Transverse colon (tissue), 4 donors: ENCODE measurements at places on chromosomes 1 and 21.
A peak's percentile ranks its signal among the peaks of the same experiment; 100 is the strongest.

DNA sequence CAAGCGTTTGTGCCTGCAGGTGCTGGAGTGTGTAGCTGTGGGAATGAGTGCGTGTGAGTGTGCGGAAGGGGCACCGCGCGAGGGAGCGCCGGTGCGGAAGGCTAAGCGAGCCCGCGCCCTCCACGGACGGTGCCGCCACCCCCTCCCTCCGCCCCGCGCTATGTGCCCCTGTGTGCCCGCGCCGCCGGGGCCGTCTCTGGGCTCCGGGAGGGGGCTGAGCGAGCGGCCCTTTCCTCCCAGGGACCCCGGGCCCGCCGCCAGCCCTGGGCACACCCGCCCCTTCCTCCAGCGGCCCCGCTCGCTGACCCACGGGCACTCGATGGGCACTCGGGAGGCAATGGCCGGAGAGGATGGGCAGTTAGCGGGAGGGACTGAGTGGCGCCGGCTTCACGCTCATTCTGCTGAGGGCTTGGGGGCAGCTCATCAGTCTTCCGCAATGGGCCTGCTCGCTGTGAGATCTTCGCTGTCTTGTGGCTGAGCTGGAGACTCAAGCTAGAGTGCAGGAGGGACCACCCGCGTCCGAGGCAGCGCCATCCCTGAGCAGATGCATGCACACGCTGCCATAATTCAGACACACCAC is 8.6 kb upstream of the ADGRB2 start:
- H3K27ac ChIP-seq: no peak overlapping the region
- no peaks in the 10 kb centered on the region for H3K36me3 ChIP-seq
- peaks cover 13% of the 10 kb centered on the region for H3K4me1 ChIP-seq
- peak overlapping the region; percentile 7 for H3K4me3 ChIP-seq

- no peak overlapping the region for H3K4me3 ChIP-seq
- H3K36me3 ChIP-seq: no peaks in the 10 kb centered on the region
- no peak for DNase-seq
- no peaks in the 10 kb centered on the region for H3K4me1 ChIP-seq
- no peak overlapping the region for H3K27ac ChIP-seq
Observed at GRCh38 chr21:23601549-23601948, 2005.7 kb downstream of the MRPL39 start.

- no peak for DNase-seq
- H3K4me3 ChIP-seq: no peak overlapping the region
- no peaks in the 10 kb centered on the region for H3K36me3 ChIP-seq
- H3K4me1 ChIP-seq: no peaks in the 10 kb centered on the region
Observed at GRCh38 chr1:210104103-210104502, 128.5 kb upstream of the SERTAD4 start.

GRCh38 chr1:156464335-156464734 is 36.2 kb downstream of the MEF2D start:
- peaks cover 8% of the 10 kb centered on the region for H3K4me1 ChIP-seq
- H3K27ac ChIP-seq: peak overlapping the region; percentile 70
- no peak overlapping the region for H3K4me3 ChIP-seq

DNA sequence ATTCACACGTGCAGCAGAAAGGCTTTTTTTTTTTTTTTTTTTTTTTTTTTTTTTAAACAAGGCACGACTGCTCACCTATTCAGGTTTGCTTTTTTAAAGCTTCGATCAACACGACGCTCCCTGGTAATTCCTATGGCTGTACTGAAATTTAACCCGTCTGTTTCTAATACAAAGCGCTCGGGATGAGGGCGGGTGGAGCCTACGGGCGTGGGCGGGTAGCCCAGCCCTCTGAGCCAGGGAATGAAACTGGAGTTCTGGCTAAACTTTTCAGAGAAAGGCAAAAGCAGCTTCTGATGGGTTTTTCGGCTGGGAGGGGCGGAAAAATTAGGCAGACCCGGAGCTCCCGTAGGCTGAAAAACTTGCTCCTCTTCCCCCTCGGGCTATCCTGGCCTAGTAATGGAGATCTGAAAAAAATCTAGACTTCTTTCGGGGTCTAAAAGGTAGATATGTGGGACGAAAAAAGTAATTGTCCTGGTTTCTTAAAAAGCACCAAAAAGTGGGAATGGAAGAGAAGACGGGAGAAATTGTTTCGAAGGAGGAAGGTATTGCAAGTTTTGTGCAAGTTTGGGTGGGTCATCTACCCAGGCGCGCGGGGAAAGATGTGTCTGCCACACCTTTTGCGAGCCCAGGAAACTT is 7.4 kb downstream of the NR5A2 start:
- H3K27me3 ChIP-seq: peaks cover 86% of the 10 kb centered on the region
- peak overlapping the region; percentile 32 for H3K4me3 ChIP-seq
- H3K36me3 ChIP-seq: no peaks in the 10 kb centered on the region
- H3K27ac ChIP-seq: peak overlapping the region; percentile 81
- peak; percentile 68 for DNase-seq

DNA sequence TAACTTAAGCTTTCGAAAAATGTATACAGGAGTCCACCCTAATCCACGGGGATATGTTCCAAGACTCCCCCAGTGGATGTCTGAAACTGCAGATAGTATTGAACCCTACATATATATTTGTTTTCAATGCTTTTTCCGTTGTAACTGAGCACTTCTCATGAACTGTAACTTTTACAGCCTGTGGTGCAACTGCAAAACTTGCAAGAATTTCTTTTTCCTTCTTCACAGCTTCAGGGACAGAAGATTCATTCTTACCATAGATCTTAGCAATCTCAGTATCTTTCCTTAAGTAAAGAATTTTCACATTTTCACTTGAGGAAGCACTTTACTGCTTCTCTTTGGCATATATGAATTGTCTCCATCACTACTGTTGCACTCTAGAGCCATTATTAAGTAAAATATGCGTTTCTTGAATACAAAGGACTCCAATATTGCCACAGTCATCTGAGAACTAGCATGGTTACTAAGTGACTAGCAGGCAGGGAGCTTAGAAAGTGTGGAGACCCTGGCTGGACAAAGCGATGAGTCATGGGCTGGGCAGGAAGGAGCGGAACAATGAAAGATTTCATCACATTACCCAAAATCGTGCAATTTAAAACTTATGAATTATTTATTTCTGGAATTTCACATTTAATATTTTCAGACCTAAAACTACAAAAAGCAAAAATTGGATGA is 14.1 kb downstream of the DPYD start:
- H3K4me1 ChIP-seq: no peaks in the 10 kb centered on the region
- H3K36me3 ChIP-seq: no peaks in the 10 kb centered on the region
- H3K27ac ChIP-seq: peak overlapping the region; percentile 13
- DNase-seq: no peak
- no peak overlapping the region for H3K4me3 ChIP-seq
- H3K27me3 ChIP-seq: no peaks in the 10 kb centered on the region

DNA sequence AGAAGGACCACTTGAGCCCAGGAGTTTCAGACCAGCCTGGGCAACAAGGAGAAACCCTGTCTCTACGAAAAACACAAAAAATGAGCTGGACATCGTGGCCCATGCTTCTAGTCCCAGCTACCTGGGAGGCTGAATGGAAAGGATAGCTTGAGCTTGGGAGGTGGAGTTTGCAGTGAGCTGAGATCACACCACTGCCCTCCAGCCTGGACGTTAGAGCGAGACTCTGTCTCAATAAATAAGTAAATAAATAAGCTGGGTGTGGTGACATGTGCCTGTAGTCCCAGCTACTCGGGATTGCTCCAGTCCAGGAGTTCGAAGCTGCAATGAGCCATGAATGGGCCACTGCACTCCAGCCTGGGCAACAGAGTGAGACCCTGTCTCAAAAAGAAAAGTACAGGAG is 3.6 kb downstream of the AKR1A1 start:
- no peak overlapping the region for H3K4me3 ChIP-seq
- peaks cover 29% of the 10 kb centered on the region for H3K4me1 ChIP-seq
- H3K27ac ChIP-seq: no peak overlapping the region

GRCh38 chr21:38477226-38477625 is 21.1 kb downstream of the ERG start:
- H3K27me3 ChIP-seq: peaks cover 9% of the 10 kb centered on the region
- H3K4me3 ChIP-seq: no peak overlapping the region
- no peak overlapping the region for H3K27ac ChIP-seq
- no peaks in the 10 kb centered on the region for H3K36me3 ChIP-seq
- no peak for DNase-seq
- peaks cover 7% of the 10 kb centered on the region for H3K4me1 ChIP-seq

DNA sequence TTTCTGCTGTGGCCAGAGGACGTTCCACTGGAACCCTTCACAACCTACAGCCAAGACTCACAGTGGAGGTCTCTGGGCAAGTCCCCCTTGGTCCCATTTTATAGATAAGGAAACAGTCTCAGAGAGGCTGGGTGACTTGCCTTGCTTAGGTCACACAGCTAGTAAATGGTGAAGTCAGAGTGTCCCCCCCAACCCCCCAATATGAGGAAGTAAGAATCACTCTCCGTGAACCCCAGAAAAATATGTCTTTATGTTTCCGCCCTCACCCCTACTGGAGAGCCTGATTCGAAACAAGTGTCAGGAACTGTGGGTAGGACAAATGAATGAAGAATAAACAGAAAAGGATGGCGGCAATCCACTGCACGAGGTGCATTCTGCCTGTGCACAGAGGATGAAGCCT is 56.7 kb downstream of the H3-3A start:
- no peak overlapping the region for H3K27ac ChIP-seq
- H3K4me3 ChIP-seq: no peak overlapping the region
- H3K36me3 ChIP-seq: no peaks in the 10 kb centered on the region
- no peak for DNase-seq

DNA sequence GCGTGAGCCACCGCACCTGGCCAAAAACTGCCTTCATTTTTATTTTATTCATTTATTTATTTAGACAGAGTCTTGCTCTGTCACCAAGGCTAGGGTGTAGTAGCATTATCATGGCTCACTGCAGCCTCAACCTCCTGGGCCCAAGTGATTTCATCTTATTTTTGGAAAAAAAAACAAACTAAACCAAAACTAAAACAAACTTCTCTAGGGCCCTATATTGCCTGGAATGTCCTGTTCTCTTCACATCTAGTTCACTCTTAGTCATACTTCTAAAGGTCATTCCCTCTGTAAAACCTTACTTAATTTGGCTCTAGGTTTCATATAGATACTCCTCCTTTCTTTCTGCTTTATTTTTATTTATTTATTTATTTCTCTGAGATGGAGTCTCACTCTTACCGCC is 15.6 kb downstream of the RPS27 start:
- no peaks in the 10 kb centered on the region for H3K27me3 ChIP-seq
- no peaks in the 10 kb centered on the region for H3K36me3 ChIP-seq
- no peak for DNase-seq
- no peak overlapping the region for H3K27ac ChIP-seq
- no peak overlapping the region for H3K4me3 ChIP-seq

- no peak overlapping the region for H3K4me3 ChIP-seq
- H3K4me1 ChIP-seq: no peaks in the 10 kb centered on the region
- H3K36me3 ChIP-seq: no peaks in the 10 kb centered on the region
- no peak for DNase-seq
- no peak overlapping the region for H3K27ac ChIP-seq
- no peaks in the 10 kb centered on the region for H3K27me3 ChIP-seq
Observed at GRCh38 chr1:72003092-72003491, 279.2 kb downstream of the NEGR1 start.

GRCh38 chr1:230611128-230611877 is 31.0 kb upstream of the COG2 start:
- H3K36me3 ChIP-seq: no peaks in the 10 kb centered on the region
- no peak overlapping the region for H3K4me3 ChIP-seq

DNA sequence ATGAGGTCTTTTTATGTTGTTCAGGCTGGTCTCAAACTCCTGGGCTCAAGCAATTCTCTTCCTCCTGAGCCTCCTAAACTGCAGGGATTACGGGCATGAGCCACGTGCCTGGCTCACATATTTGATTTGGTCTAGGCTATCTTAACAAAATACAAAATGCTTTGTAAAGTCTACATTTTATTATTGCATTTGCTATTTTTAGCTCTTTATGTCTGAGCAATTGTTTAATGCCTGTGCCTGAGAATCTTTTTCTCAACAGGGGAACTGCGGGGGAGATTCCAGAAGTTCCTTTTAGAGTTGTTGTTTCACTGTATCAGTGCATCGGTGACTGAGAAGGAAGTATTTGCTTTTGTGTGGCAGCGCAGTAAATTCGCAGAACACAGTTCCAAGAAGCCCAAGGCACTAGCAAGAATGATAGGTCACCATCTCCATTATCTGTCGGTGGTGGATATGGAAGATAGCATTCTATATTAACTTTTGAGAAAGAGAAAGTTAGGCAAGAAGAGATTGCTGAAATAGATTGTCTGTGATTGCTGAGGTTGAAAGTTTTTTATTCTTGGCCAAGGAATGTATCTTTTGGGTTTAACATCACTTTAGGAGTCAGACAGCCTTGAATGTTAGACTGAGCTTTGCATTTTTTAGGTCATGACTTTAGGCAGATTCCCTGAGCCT is 167.3 kb downstream of the PDE4B start:
- peaks cover 39% of the 10 kb centered on the region for H3K4me1 ChIP-seq
- no peaks in the 10 kb centered on the region for H3K27me3 ChIP-seq
- no peak overlapping the region for H3K27ac ChIP-seq
- no peaks in the 10 kb centered on the region for H3K36me3 ChIP-seq
- no peak for DNase-seq
- no peak overlapping the region for H3K4me3 ChIP-seq

DNA sequence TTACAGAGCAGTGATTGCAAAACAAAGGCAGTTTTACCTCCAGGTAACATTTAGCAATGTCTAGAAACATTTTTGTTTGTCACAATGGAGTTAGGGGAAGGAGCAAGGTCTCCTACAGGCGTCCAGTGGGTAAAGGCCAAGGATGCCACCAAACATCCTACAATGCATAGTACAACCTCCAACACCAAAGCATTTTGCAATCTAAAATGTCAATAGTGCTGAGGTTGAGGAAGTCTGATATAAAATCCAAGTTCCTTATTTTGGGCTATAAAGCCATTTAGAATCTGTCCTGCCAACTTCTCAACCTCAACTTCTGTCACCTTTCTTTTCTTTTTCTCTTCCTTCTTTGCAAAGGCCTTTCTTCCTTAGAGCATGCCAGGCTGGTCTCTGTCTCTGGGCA is 111.2 kb downstream of the FASLG start:
- peaks cover 13% of the 10 kb centered on the region for H3K4me1 ChIP-seq
- H3K36me3 ChIP-seq: no peaks in the 10 kb centered on the region
- no peak for DNase-seq
- no peak overlapping the region for H3K4me3 ChIP-seq
- no peaks in the 10 kb centered on the region for H3K27me3 ChIP-seq

- H3K4me3 ChIP-seq: no peak overlapping the region
- peaks cover 24% of the 10 kb centered on the region for H3K4me1 ChIP-seq
- H3K27me3 ChIP-seq: peaks cover 11% of the 10 kb centered on the region
- no peaks in the 10 kb centered on the region for H3K36me3 ChIP-seq
Observed at GRCh38 chr1:59819566-59820438, 5.1 kb downstream of the HOOK1 start.

- peaks cover 22% of the 10 kb centered on the region for H3K27me3 ChIP-seq
- H3K27ac ChIP-seq: no peak overlapping the region
- no peak for DNase-seq
- H3K4me3 ChIP-seq: no peak overlapping the region
- no peaks in the 10 kb centered on the region for H3K4me1 ChIP-seq
Observed at GRCh38 chr1:36652586-36652985, 169.9 kb upstream of the CSF3R start.

DNA sequence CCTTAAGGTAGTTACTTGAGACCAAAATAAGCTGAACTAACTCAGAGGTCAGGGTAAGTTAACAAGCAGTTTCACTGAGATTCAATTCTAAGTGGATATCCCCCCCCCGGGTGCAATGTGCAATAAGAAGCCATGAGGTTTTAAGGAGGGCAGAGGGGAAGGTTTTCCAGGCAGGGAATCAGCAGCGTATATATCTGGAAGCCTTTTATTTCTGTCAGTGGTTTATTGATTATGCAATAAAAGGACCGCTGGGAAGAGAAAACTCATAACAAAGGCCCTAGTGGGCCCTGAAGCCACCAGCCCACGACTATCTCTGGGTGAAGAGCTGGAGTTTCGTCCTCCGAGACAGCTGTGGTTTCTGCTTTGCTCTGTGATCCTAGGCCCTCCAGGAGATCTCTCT is 53.1 kb upstream of the CTPS1 start:
- no peak overlapping the region for H3K4me3 ChIP-seq
- no peak for DNase-seq
- H3K27me3 ChIP-seq: no peaks in the 10 kb centered on the region
- H3K4me1 ChIP-seq: no peaks in the 10 kb centered on the region
